Omental fat pad (tissue), 4 donors: ENCODE measurements at places on chromosomes 3 and 15. TPM values are rescaled to one million over a fixed set of nuclear protein-coding genes. Genes with fewer than 3 reads are reported as not detected.

- DNase-seq, result no peak
Measured at GRCh38 chr3:36920884-36921567, 23.8 kb downstream of the TRANK1 start.

DNA sequence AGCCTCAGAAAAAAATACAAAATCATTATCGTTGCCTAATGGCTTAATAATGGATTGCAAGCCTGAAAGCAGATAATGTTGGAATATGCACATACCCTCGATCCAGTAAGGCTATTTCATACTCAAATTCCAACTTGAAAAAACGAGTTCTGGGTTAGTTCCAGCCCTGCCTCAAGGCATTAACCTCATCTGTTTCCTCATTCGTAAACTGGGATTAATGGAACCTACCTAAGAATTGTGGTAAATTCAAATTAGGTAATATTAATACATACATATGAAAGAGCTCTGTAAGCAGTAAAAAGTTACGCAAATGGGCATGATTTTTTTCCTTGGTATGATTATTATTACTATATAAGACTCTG, 107.5 kb downstream of the SRGAP3 start:
- no peak for DNase-seq

DNA sequence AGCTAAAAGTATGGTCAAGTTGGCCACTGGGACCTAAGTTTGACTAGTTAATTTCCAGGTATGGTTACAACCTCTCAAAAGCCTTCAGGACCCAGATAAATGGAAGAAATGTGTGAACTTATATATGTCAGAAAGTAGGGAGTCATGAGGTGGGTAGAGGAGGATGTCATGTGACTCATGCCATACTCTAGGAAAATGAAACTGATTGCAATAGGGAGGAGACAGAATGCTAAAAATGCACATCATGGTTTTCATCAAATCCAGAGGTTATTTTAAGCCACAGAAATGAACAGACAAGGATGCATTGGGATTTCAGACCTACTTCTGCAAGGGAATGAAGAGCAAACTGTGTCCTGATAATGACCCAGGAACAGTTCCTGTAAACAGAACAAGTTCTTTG, 310.0 kb downstream of the EDEM1 start:
- no peak for DNase-seq

DNA sequence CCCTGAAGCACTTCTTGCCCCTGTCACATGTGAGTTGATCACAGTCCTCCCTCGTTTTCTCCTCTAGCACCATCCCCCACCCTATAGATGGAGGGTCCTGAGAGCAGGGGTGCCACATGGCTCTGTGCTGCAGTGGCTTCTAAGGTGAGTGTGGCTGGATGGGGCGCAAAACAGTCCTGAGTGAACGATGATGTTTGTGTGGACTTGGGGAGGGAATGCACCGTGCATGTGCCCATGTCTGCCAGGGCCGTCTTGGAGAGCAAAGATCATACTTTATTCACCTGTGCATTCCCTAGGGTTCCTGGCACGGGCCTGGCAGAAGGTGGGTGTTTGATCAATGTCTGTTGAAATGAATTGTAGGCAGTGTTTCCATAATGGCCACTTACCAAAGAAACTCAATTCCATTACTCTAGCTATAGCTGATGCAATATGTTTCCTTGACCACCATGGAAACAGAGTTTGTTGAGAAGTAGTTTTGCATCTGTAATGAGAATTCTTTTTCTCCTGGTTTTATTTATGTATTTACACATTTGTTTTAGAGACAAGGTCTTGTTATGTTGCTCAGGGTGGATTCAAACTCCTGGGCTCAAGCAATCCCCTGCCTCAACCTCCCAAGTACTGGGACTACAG, 58.0 kb downstream of the ABTB1 start:
- DNase-seq, result no peak

DNA sequence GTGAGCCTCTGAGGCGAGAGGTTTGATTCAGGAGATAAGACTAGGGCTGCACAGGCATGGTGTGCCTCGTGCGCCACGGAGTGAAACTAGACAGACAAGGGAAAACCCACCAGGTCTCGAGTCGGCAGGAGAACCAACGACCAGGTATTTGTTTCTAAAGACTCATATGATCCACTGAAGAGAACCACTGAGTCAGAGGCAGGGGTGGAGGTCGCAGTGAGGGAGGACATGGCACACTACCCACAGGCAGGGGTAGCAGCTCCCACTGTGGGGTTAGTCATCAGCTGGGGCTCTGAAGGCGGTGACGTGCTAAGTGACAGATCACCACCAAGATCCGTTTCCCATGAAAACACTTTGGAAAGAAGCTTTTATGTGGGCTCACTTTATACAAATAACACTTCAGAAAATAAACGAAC, 45.7 kb downstream of the CHSY1 start:
- no peak for DNase-seq

The CHST14 gene
- total RNA-seq, result 6.6 TPM

The THRB gene
- total RNA-seq, result 23.3 TPM

The FGF7 gene
- 89.1 TPM for total RNA-seq

The P2RY1 gene
- 5.3 TPM for total RNA-seq
